ENCODE measurements at places on chromosomes 13 and 19.

DNA sequence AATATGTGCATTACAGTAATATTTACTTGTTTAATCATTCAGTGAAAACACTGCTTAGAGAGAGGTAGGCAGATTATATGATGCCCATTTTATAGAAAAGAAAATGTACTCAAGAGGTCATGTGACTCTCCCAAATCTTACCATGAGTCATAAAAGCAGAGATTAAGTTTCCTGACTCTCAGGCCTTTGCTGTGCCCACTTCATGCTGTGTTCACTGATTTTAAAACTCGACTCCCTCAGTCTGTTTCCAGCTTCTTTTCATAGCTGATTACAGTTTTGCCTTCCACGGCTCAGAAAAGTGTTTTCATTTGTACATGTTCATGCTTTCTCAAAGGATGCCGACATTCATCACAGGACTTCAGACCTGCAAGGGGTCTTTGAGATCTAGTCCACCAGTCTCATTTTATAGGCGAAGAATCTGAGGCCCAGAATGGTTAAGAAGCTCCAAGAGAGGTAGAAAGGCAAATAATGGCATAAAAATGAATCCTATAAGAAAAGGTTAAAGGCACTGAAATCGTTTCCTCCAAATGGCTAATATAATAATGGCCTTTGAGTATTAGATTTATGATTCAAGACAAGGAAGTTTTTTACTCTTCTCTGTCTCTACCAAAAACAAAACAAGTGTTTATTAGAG lies 9.0 kb upstream of the IPO5 start:
- no peak for DNase-seq

- no peak for DNase-seq
Measured at GRCh38 chr19:50974702-50975556, 5.5 kb upstream of the KLK6 start.

DNA sequence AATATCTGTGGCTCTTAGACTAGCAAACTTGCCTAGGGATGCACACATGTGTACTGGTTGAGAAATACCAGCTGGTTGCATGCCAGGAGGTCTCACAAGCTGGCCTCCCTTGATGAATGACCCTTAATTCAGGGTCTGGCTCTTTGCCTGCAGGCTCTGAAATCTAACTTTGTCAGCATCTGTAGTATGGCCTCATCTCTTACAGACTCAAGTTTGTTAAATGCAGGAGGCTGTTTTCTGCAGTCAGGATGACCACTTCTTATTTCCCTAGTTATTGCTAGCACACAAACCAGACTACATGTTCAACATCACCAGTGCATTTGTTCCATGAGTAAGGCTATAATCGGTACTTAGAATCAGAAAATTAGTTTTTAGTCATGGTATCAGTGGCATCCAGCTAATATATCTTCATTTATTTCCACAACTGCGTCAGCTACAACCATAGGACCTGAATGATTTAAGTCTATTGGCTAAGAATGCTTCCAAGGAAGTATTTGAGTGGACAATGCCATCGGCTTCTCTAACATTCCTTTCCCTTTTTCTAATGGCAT lies 23.3 kb upstream of the POSTN start:
- DNase-seq: no peak

DNA sequence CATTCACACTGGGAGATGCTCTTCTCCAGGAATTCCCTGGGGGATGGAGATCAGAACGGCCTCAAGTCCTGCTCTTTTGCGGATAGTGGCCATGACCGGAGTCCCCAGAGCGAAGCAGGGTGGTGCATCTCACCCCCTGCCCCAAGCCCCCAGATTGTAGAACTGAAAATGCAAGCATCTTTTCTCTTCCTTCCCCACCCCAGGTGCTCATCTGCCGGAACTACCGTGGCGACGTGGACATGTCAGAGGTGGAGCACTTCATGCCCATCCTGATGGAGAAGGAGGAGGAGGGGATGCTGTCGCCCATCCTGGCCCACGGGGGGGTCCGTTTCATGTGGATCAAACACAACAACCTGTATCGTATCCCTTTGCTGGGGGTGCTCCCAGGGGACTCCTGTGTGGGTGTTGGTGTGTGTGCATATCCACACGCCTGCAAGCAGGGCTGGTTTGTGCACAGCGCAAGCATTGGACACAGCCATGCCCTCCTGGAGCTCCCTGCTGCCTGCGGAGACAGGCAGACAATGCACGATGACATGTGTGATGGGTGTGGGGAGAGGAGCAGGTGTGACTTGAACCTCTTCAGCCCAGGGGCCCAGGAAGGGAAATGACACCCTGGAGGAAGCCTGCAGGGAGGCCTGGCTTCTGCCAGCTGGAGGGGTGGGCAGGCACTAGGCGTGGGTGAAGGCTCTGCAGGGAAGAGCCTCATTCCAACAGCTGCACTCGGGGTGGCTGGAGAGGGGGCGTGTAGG lies 5.7 kb downstream of the AP1M1 start:
- DNase-seq: no peak

DNA sequence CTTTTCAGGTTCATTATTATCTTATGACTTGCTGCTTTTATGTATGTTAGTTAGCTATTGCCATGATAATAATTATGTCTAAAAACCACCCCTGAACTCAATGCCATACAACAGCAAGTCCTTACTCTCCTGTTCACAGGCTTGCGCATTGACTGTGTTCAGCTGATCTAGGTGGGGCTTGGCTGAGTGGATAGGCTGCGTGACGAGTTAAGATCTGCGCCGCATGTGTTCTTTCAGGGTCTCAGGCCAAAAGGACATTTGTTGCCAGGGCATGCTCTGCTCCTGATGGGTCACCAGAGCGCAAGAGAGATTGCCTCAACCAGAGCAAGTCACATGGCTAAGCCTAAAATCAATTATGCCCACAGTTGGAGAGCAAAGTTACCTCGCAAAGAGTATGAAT lies 859 bp downstream of the ZNF568 start:
- DNase-seq: no peak

- DNase-seq: peak; percentile 66
Measured at GRCh38 chr19:480016-480855, 16.1 kb upstream of the MADCAM1 start.

DNA sequence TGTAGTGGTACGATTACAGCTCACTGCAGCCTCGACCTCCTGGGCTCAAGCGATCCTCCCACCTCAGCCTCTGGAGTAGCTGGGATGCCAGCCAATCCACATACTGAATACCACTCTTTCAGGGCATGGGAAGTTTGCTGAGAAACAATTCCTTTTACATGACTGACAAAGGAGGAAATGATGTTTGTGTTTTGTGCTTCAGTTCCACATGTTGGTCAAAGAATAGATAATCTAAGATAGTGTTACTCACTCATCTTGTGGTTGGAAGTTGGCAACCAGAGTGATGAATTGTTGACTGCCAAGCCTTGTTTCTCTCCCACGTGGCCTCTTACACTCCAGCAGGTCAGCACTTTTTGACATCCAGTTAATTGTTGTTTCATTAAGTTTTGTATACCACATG lies 7.6 kb downstream of the MBD3L2B start:
- no peak for DNase-seq

DNA sequence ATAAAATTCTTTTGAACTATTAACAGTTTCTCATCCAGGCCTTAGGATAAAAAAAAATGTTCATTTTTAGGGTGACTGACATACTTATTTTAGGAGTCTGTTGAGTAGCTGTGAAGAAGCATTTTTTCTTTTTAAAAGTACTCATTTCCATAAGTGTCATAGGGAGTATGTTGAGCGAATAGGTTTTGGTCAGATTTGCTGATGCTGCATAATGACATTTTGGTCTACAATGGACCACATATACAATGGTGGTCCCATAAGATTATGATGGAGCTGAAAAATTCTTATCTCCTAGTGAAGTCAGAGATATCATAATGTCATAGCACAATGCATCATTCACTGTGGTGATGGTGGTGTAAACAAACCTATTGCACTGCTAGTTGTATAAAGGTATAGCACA lies 17.4 kb downstream of the NBEA start:
- no peak for DNase-seq

- DNase-seq: peak; percentile 58
Measured at GRCh38 chr19:38850976-38851621, 1.3 kb upstream of the HNRNPL start.

DNA sequence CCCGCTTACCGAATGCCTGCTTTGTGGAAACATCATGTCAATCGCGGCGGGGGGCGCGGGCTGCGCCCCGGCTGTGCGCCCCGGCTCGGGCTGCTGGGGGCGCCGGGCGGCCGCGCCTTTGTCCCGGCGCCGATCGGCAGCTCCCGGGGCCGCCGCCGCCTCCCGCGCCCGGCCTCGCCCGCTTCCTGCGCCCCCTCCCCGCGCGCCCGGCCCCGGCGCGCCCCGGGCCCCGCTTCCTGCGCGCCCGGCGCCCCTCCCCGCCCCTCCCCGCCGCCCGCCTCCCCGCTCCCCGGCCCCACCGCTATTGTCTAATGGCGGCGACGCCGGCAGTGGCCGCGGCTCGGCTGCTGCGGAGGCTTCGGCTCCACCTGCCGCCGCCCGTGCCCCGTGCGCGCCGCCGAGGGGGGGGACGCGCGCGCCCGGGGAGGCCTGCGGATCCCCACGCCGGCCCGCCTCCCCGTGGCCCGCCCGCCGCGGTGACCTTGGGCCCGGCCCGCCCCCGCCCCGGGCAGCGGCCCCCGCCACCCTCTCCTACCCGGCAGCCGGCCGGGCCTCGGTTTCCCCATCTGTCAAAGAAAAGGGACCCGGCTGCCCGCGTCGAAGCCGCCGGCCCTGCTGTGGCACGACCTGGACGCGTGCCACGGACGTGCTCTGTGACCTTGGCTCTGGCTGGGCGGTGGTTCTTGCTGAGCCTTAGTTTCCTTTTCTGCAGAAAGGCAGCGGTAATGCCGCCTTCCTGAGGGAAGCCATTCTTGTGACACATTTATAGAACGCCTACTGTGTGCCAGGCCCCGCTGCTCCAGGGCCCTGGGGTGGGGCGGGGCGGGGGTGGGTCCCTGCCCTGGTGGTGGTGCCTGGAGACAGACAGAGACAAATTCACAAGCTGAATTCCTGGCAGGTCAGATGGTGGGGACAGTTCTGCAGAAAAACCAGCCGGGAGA lies at the start of gene TLE5:
TSS of gene TLE5 (minus strand) at position 331 of the 941 bp plus-strand sequence. CDS start at position 36, 295 bp downstream.
- DNase-seq: peak; percentile 74

DNA sequence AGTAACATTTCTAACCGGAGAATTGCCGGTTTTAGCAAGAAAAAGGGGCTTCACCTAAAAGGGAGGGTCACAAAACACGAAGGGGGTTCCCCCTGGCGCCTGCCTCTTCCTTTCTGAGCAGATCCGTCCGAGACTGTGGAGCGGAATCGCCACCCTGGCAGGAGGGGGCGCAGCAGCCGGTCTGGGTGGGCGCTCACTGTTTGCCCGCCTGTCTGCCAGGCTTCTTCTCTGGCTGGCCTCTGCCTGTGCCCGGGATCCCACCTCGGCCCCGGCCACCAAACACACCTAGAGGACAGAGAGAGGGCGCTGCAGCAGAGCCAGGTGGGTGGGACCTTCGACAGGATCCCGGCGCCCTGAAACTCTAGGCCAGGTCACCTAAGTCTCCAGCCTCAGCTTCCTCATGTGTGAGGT lies 15.6 kb downstream of the LSM4 start:
- peak; percentile 65 for DNase-seq

DNA sequence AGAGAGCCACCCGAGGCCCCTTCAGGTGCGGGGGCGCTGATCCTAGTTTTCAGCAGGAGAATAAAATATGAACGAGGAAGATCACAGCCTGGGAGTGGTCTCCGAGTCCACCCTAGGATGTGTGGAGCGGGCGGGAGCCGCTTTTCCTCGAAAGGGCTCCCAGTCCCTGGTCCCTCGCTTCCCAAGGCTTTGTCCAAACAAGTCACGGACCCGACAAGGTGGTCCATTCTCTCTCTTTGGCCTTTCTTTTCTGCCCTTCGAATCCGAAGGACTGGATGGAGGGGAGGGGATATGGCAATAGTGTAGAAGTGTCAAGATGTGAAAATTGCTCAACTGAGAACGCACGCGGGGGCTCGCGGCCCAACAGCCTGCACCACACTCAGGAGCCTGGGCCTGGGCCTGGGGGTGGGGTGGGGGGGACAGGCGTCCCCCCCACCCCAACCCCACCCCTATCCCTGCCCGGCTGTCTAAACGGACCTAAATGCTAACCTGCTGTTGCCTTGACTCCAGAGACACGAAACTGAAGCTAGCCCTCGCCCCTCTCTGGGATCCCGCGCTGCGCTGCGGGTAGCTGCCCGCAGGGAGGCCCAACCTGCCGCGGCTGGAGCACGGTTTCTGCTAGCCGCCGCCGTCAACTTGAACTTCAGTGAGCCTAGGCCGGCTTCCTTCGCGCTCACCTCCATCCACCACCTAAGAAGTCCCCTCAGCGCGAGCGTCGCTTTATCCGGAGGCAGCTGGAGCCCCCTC lies 7.1 kb downstream of the ZIC2 start:
- DNase-seq: no peak

GRCh38 chr13:114115191-114115671 lies 17.2 kb downstream of the RASA3 start:
- no peak for DNase-seq

- no peak for DNase-seq
Measured at GRCh38 chr19:21833733-21834132, 2.2 kb downstream of the ZNF43 start.

GRCh38 chr13:50425772-50426171 lies 410.5 kb downstream of the KCNRG start:
- DNase-seq: no peak

DNA sequence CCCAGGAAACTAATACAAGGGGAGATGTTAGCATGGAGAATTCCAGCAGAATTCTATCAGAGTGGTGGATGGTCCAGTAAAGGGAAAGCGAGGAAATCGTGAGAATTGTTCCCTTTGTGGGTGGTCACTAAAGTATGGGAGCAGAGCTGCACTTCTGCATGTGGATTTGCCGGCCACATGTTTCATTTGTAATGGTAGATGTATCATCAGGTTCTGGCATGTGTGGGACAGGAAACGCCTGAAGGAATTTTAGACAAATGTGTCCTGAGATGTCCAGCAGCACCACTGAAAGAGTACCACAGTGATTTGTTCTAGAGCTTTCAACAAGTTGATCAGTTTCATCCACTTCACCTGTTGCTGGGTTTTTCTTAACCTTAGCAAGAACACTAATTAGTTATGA lies 308.4 kb downstream of the SHISA2 start:
- no peak for DNase-seq

- DNase-seq: no peak
Measured at GRCh38 chr13:101640788-101641400, 188.4 kb downstream of the ITGBL1 start.

DNA sequence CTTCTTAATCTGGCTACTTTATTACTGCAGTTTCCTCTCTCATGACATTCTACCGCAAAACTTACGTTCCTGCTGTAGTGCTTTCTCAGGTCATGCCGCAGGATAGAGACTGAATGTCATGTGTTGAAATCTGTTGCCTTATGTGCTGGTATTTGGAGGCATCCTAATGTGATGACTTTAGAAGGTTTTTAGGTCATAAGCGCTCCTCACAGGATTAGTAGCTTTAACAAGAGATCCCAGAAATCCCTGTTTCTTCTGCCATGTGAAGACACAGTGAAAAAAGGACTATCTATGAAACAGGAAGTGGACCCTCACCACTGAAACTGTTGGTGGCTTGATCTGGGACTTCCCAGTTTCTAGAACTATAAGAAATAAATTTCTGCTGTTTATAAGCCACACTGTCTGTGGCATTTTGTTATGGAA lies 209.3 kb downstream of the LACC1 start:
- DNase-seq: no peak

DNA sequence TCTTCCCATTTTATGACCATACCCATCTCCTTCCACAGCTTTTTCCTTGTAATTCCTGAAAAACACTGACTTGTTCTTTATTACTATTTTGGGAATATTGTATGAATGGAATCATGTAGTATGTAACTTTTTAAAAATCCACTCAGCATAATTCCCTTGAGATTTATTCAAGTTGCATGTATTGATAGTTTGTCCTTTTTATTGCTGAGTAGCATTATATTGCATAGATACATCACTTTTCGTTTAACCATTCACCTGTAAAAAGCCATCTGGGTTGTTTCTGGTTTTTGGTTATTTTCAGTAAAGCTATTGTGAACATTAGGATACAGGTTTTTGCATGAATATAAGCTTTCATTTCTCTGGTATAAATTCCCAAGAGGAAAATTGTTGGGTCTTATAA lies 115.4 kb downstream of the GPC5 start:
- no peak for DNase-seq

All from CD4-positive, alpha-beta T cell treated with Interferon alpha-2 for 1 hour (primary cell).